NCI-H1417 treated with DMSO at 0.1 percent for 48 hours (cell line): ENCODE measurements at places on chromosomes 3 and 15.

- DNase-seq: no peak
These were observed 38.2 kb downstream of the B3GALNT1 start for GRCh38 chr3:161066930-161067329.

- no peak for DNase-seq
These were observed 213.8 kb downstream of the IL5RA start for GRCh38 chr3:2896308-2896939.

DNA sequence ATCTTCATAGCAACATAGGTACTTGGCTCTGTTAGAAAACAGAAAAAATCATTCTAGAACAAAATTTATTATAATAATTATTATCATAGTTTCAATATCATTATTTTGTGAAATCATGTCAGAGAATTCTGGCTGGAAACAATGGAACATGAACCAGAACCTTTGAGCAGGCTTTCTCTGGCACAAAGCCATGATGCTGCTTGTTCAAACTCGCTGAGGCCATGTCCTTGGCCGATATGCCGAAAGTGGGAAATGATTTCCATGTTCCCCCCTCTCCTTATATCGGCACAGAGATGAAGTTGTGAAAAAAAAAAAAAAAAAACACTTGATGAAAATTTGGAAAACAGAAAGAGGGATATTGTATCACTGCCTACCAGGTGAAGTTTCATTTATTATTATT is 49.0 kb upstream of the MRPL3 start:
- DNase-seq: no peak

DNA sequence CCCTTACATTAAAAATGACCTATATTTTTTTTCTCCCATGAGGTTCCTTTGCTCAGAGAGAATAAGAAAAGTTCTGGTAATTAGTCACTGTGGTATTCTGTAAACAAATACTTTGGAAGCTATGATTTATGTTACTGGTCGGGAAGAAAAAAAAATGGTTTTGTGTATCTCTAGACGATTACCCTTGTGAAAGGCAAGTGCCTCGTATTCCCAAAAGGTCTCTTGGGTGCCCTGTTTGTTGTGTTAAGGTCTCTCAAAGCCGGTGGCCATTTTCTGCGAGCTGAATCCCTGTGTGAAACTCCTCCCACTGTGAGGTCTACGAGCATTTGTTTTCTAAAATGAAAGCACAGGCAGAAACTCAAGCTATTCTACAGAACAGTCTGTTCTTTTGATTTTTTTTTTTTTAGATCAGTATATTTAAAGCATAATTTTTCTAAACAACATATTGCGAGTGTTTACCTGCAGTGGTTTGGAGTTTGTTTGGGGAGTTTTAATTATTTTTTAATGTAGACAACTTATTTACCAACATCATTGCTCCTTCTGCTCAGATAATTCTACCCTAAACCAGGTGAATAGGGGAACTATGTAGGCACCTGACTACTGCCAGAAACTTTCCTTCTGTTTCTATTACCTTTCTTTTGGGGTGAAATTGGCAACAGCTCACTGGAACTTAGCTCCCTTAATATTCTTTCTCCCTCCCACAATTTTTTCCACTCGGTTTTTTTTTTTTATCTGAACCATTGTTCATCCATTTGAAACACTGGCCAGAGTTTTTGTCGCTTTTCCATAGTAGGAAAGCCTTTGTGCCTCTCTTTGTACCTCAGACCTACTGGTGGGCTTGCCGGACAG is 44.0 kb downstream of the ZBTB38 start:
- DNase-seq: no peak

- no peak for DNase-seq
These were observed 169.1 kb upstream of the ZPLD1 start for GRCh38 chr3:102265720-102266119.

DNA sequence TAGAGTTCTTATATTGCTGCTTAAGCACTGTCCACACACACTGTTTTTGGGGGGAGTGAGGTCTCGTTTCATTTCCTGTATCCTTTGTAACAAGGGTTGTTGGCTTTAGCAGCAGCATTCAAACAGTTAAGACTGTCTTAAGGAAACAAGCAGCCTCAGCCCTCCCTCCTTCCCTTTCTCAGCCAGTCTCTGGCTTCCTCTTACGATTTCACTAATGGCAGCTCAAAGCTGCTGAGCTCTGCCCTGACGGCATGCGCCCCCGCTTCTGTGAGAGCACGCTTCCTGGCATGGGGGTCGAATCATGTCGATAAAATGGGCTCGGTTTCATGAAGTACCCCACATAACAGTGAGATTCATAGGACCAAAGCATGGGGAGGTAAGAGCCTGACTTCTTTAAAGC is 105.0 kb downstream of the KLHL25 start:
- DNase-seq: no peak

DNA sequence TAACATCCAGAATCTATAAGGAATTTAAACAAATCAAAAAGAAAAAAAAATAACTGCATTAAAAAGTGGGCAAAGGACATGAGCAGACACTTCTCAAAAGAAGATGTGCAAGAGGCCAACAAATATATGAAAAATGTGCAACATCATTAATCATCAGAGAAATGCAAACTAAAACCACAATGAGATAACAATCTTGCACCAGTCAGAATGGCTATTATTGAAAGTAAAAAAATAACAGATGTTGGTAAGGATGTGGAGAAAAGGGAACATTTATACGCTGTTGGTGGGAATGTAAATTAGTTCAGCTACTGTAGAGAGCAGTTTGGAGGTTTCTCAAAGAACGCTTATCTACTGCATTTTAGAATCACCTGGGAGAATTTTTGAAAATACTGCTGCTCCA is 186.1 kb downstream of the OTOL1 start:
- no peak for DNase-seq
